Left lobe of liver (tissue), 2 donors: ENCODE measurements at places on chromosomes 7 and 10. TPM values are rescaled to one million over a fixed set of nuclear protein-coding genes. Genes with fewer than 3 reads are reported as not detected.
A peak's percentile ranks its signal among the peaks of the same experiment; 100 is the strongest.

DNA sequence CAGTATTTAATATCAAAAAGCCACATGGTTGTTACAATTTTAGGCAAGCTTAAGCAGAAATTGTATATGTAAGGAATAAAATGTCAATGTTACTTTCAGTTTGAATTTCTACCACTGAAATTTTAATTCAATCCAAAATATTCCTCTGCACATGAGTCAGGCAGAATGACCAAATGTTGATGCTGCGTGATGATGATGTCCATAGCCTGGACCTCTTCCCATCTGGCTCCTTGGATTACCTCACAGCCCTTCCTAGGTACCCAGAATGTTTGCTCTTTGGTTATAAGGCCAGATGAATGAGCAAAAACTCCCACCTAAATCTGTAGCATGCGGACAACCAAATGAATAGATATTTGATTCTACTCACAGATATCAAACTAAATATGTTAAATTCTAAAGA, 258.3 kb upstream of the IMMP2L start:
- no peak for DNase-seq

SORBS1 gene
- 57.9 TPM for total RNA-seq

- DNase-seq: peak; percentile 37
These were observed 198.2 kb downstream of the EBF3 start for GRCh38 chr10:129765664-129766550.

- no peak for DNase-seq
These were observed 1140.0 kb upstream of the AUTS2 start for GRCh38 chr7:68458010-68458908.

- DNase-seq: no peak
These were observed 18.5 kb downstream of the AKR1B15 start for GRCh38 chr7:134567368-134567767.

SPDYE8 gene
- not detected for total RNA-seq

GRCh38 chr7:106588422-106589197, 72.3 kb downstream of the CCDC71L start:
- no peak for DNase-seq

DNA sequence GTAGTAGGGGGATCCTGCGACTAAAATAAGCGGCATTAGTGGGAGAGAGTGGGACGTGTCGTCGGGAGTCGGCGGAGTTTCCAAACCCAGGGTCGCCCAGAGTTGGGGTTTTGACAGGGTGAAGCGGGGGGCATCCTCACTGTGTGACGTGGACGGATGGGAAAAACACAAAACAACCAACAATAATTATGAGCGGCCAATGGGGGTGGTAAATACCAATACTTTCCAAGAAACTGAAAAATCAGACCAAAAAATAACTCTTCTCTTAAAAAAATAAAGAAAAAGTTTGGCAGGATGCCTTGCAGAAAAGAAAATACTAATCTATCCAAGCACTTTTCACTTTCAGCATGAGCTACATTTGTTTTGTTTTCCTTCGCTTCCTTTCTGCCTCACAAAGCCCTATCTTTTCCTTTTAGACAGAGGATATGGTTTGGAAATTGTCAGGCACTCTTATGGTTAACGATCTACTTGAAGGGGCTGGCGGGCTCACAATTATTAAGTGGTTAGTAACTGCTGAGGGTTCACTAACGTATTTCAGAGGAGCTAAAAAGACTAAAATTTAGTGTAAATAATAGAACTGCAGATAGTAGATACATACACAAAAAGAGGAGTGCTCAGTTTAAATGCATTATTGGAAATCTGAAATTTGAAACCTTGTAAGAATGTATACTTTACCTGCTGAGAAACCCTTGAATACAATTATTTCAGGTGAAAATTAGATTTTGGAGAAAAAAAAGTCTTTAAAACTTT, 802 bp upstream of the CDK6 start:
- peak; percentile 44 for DNase-seq

DNA sequence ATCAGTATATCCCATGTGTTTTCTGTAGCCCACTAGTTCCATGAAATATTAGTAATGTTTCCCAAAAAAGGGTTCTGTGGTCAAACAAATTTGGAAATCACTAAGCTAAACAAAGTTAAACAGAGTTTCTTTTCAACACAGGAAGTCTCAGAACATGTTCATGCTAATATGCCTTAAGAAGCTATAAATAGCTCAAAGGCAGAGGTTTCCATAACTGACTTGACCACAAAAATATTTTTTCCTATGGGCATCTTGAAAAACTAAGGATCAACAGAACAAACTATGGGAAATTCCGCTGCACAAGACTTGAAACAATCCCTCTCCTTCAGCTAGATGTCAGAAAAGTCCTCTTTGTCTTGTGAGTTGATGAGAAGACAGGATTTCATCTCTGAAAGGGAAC, 59.7 kb downstream of the SEM1 start:
- DNase-seq: no peak

SAP25 gene
- 0.86 TPM for total RNA-seq

KCNIP2 gene
- 1.4 TPM for total RNA-seq

DNA sequence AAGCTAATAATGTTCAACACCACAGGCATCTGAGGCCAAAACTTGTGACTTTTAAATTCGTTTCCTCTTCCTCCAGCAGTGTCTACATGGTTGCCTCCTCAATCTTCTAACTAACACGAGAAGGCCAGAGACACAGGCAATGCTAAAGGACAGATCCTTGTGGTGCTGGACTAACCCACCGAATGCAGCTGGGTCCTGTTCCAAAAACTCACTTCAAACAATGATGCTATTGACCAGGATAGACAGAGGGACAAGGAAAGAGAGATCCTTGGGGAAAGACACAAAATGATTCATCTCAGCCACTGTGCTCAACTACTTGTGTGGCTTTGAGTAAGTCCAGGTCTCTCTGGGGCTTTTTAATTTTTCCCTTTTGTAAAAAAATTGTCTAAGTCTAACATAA, 107.6 kb downstream of the KCNMA1 start:
- DNase-seq: no peak

- no peak for DNase-seq
These were observed 293.6 kb downstream of the CSTF2T start for GRCh38 chr10:51405580-51406351.

ACSM6 gene
- not detected for total RNA-seq

DNA sequence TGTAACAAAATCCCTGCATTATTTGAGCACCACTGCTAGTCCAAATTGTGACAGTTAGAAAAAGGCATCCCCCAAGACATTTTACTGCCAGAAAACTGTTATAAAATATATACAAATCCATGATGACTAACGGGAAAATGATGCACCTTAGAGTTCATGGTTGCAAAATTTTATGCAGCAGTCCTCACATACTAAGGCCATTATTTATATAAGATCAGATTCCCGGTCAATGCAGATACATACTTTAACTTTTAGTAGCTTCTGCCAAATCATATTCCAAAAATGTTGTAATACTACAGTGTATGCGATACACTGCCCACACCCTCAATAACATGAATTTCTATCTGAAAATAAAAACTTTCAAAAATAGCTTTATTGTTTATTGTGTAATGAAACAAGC, 239.9 kb upstream of the ZNF32 start:
- DNase-seq: no peak

GRCh38 chr10:52954407-52954806, 181.8 kb upstream of the MBL2 start:
- no peak for DNase-seq

DNA sequence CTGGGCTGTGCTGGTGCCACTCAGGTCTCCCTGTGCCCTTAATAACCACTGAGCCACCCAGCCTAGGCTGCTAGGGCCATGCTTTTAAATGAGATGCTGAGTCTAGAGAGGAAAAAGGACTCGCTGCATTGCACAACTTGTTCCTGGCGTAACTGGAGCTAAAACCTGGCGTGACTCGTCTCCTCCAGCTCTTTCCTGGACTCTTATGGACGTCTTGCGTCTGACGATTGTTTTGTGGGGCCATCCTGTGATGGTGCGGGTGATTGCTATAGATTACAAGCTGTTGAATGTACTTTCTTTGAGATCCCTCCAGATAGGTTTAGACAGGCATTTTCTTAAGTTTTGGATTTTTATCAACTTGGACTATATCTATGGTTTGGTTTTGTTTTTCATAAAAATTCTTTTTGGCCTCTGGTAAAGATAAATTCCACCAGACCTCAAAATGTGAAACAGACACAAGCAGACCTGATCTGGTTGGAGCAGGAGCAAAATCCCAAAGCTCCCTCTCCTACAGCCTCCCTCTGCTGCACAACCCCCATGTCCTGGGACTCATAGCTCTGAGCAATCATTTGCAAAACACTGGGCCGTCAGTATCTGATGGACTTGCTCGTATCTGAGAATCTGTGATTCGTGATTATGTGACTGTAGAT, 230.3 kb downstream of the ARHGAP12 start:
- no peak for DNase-seq

- DNase-seq: no peak
These were observed 28.2 kb downstream of the SFR1 start for GRCh38 chr10:104150139-104150538.

ANXA11 gene
- total RNA-seq: 42.7 TPM

DNA sequence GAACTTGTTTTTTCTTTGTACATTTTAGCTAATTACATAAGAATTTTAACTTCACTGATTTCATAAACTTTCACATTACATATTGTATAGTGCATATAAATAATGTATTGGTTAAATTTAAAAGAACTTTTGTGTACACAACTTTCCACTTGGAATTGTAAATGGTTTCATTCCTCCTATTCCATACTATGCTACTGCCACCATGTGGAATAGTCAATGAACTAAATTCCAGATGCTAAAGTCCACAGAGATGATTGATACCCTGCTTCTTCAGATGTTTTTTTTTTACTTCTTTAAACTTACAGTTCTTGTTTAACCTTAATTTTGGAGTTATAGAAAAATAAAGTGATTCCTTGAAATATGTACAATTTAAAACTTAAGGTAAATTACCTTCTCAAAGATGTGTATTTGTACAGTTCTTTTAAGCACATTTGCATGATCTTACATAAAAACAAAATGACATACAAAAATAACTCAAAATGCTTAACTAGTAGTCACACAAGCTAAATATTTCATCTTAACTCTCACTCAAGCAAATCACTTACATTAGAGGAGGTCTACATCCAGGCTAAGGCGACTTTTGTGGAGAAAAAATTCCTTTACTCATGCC, 247.6 kb upstream of the HGF start:
- no peak for DNase-seq

DNA sequence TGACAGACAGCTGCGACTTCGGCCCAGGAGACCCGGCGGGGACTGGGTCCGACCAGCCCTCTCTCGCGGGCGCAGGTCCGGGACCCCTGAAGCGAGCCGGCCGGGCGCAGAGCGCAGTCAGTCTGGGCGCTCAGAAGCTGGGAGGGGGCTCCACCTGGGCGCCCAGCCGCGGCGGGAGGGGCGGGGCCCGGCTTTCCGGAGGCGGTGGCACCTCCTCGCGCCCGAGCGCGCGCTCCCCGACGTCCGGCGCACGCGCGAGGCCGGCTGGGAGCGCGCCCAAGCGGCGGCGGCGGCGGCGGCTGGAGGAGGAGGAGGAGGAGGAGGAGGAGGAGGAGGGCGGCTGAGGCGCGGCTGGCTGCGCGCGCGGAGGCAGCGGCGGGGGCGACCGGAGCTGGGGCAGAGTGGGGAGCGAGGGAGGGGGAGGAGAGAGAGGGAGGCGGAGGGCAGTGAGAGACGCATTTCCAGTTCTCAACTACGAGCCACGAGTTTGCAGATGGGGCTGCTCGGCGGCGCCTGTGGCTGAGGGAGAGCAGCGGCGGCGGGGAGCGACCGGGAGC, at the start of gene PALS2:
Gene PALS2 (plus strand): TSS at position 456 of the 557 bp plus-strand sequence. CDS start 50,216 bp downstream, outside the sequence.
- peak; percentile 86 for DNase-seq

- no peak for DNase-seq
These were observed 745.0 kb downstream of the GRID1 start for GRCh38 chr10:85621562-85621961.

GRCh38 chr10:31018962-31019361, 12.7 kb downstream of the ZNF438 start:
- no peak for DNase-seq

CUTC gene
- total RNA-seq: 15.9 TPM

GRCh38 chr10:86956195-86956847, 1.1 kb downstream of the MMRN2 start:
- DNase-seq: no peak

DNA sequence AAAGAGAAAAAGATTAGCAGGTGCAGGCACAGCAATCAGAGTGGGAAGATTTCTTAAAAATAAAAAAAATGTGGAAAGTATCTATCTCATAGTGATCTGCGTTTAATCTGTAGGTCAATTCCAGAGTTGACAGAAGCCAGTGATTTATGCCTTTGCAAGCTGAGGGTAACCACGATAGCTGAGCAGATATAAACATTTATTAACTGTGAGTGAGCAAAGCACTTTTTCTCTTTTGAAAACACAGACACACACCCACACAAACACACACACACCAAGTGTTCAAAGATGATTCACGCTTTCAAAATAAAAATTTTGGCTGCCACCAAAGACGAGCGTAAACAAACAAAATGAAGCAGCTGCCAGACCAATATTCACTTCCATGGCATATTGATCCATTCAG, 243.2 kb upstream of the SLC26A5 start:
- DNase-seq: no peak

DNA sequence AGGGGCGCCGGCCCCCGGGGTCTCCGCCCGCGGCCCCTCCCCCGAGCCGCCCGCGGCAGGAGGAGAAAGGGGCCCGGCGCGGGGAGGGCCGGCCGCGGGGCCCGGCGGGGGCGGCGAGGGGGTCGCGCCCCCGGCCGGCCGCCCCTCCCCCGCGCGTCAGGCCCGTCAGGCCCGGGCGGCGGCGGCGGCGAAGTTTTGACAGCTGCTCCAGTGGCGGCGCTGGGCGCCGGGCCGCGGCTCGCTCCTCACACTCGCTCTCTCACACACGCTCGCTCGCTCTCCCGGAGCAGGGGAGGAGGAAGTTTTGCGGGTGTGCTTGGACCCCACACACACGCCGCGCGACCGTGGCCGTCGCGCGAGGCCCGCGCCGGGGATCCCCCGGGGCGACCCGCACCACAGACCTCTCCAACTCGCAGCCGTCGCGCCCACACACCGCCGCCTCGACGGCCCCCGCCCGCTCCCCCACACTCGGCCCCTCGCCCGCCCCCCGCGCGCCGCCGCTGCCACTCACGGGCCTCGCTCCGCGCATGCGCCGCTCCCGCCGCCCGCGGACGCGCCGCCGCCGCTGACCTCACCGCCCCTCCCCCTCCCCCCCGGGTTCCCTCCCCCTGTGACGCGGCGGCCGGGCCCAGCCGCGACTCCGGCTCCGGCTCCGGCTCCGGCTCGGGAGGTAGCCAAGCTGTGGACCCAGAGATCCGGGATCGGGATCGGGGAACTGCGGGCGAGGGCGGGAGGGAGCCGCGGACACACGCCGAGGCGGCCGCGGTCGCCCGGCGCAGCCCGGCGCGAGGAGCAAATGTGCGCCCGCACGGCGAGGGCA, 518 bp upstream of the KMT2C start:
- peak; percentile 95 for DNase-seq

MALRD1 gene
- not detected for total RNA-seq

SCIN gene
- total RNA-seq: 0.30 TPM

DNA sequence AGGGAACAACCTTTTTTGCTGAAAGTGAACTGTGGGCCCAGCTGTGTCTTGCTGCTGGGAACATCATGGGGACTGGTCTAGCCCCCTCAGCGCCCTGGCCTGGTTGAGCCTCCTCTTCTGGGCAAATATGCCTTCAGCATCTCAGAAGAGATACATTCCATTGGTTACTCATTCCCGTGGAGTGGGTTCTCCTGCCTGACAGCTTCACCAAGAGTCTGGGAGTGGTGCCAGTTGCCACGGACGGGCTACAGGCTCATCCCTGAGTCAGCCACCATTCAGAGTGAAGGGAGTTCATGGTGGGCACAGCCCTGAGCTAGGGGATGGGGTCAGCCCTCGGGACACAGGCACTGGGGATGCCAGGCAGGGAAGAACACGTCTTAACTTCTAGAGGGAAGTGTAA, 81.9 kb downstream of the RAMP3 start:
- no peak for DNase-seq

- DNase-seq: no peak
These were observed 115.4 kb downstream of the ARID5B start for GRCh38 chr10:62016623-62017490.

GRCh38 chr7:55326945-55327626, 38.1 kb upstream of the LANCL2 start:
- DNase-seq: no peak
